Esophagus mucosa (tissue), 1 donor: ENCODE measurements at places on chromosomes 3 and 15.
A peak's percentile ranks its signal among the peaks of the same experiment; 100 is the strongest.

- no peak for ATAC-seq
Observed at GRCh38 chr3:27194861-27195483, 174.2 kb downstream of the NEK10 start.

DNA sequence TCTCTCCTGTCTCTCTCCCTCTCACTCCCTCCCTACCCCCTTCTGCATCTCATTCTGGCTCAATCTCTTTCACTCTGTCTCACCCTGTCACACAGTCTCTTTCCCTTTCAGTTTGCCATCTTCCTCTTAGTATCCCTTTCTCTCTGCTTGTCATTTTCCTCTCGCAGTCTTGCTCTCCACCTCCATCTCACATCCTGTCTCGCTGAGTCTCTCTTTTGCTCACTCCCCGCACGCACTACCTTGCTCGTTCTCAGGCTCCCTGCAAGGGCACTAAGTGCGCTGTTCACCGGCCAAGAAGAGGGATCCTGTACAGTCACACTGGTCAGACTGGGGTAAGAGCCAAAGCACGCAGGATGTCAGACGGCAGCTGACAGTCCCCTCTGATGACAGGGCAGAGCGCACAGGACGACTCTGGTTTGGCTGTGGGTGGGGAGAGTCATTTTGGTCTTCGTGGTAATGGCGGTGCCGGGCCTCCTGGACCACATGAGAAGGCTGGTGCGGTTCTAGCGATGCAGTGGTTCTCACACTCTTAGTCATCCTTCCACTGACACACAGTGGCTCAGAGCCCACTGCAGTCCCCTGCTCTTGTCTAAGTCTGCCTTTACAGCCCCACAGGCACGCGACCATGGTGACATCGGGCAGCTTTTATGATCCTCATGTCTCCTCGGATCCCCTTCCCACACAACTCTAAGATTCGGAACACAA lies 356.8 kb downstream of the FOXP1 start:
- peak; percentile 43 for ATAC-seq

GRCh38 chr15:70083418-70083817 lies 14.3 kb downstream of the TLE3 start:
- ATAC-seq: no peak

DNA sequence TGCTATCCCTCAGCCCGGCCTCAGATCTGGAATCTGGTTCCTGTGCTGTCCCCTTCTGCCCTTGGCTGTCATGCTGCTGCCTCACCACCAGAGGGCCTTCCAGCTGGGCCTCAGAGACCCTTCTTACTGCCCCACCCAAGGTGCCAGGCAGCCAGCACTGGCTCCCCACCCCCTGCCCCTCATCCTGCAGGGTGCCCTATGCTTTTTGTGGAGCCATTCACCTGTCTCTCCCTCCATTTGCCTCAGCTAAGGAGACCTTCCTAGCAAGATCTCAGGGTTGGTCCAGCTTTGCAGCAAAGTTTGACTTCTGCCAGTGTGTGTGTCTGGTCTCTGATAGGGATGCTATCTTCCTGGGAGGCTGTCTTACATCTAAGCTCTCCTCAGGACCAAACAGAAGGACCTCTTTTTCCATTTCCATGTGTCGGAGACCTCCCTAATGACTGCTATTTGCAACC lies 1.9 kb upstream of the VWA5B2 start:
- ATAC-seq: no peak

- no peak for ATAC-seq
Observed at GRCh38 chr15:33395321-33395720, 84.6 kb downstream of the RYR3 start.
